ENCODE measurements at places on chromosomes 7 and 10.

DNA sequence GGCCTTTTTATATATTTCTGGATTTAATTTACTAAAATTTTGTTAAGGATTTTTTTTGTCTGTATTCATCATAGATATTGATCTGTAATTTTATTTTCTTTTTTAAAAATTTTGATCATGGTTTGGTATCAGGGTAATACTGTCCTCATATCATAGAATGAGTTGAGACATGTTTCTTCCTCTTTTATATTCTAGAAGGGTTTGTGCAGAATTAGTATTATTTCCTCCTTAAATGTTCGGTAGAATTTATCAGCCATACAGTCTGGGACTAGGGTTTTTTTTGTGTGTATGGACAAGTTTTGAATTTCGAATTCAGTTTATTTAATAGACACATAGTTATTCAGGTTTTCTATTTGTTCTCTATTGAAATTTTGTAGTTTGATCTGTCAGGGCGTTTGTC is 54.0 kb downstream of the SHOC2 start:
- no peak for DNase-seq

GRCh38 chr7:116239434-116239833 is 29.1 kb downstream of the TES start:
- DNase-seq: no peak

DNA sequence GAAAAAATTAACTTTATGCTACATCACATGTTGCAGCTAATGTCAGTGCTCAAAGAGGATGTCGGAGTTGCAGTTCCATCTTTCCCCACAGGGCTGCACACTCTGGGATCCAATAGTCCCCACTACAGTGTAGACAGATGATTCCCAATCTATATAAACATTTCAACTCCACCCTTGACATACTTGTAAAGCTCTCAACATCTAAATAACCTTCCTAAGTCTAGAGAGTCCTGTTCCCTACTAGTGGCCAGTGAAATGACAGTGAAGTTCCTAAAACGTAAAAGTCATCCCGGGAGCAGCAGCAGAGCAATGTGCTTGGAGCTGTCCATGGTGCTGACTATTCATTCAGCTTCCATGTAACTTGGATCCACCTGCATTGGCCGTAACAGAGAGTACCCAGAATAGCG is 145.1 kb downstream of the GRM8 start:
- DNase-seq: peak; percentile 41

DNA sequence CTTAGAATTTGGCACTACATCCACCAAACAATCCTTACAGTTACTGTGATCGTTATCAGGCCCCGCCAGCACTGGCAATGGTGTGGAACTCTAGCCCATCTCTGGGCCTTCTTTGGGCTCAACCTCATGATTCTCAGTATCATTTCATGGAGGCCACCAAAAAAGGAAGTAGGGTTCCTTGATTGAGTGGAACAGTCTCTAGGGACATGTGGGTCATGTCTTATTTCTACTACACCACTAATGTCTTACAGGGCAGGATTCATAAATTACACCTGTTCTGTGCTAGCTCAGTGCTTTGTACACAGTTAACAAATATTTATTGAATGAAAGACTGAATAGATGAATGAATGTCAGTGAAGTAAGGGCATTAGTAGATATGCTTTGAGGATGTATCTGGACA is 53.9 kb downstream of the AP3M1 start:
- DNase-seq: no peak

DNA sequence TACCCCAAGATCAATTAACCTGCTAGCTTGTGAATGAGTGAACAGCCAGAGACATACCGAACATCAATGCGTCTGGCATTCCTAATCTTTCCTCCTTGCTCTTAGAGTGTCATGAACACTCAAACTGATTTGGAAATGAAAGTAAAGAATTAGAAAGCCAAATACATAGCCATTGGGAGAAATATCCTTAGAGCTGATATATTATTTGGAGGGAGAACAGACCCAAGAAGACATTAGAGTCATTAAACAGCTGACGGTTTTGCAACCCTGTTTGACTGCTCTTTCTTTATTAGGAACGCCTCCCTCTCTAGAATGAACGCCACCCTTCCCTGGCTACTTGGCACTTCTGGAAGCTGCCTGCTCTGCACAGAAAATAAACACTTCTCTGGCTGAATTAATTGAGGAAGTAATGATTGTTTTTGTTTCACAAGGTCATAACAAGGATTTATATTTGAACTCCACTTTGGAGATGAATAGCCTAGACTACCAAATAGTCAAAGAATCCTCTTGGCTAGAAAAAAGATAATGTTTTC is 42.8 kb downstream of the CTTNBP2 start:
- DNase-seq: no peak

GRCh38 chr10:132065491-132066105 is at the start of gene JAKMIP3:
Gene JAKMIP3 (plus strand): TSS chr10:132065946. CDS start chr10:132104809, 38,863 bp downstream.
- no peak for DNase-seq

DNA sequence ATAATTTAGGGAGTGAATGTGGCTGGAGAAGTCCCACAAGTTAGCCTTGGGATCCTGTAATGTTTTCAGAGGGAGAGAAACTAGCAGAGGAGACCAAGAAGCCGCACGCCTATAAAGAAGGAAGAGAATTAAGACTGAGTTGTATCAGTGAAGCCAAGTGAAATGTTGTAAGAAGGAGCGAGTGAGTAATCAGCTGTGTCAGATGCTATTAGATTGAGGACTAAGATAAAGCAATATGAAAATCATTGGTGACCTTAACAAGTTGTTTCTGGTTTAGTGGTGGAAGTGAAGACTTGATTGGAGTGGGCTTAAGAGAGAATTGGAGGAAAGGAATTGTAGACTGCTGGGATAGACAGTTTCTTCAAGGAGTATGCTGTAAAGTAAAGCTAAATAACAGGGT is 8.8 kb downstream of the CCSER2 start:
- no peak for DNase-seq

GRCh38 chr7:93957767-93958166 is 36.2 kb downstream of the GNG11 start:
- no peak for DNase-seq

GRCh38 chr10:133110133-133110532 is 22.4 kb downstream of the ADGRA1 start:
- DNase-seq: no peak

GRCh38 chr10:92590623-92591549 is 2.0 kb upstream of the KIF11 start:
- peak; percentile 19 for DNase-seq

DNA sequence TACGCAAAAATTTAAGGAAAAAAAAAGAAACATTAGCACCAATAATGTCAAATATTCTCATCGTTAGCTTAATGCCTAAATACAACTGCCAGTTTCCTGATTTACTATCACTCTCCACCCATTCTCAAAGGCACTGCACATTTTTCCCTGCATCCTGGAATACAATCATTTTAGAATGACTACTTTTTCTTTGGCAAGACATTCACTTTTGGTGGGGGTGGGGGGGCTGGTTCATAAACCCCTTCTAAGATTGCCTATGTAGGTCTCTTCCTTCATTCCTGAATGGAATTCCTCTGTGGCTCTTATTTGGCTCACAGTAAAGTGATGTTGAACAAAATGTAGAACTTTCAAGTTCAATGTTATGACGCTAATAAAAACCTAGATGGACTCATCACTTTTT is 74.3 kb downstream of the RNLS start:
- no peak for DNase-seq

- no peak for DNase-seq
Observed at GRCh38 chr7:31302356-31302755, 38.2 kb downstream of the NEUROD6 start.

- no peak for DNase-seq
Observed at GRCh38 chr7:11203683-11204082, 230.0 kb downstream of the PHF14 start.

DNA sequence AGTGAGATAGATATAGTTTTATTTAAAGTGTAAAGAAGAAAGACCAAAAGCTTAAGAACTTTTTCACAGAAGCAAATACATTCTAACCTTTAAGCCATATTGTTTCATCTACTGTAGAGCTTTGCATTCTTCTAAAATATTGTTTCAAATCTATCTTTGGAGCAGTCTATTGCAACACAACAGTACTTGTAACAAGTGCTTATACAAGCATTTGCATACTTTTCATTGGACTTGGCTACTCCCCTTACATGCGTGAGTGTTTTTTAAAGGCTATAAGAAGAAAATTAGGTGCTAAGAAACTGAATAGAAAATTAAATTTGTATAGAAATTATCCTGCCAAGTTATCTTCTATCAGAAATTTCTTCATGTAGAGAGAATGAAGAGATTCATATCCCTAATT is 45.3 kb downstream of the SEMA3E start:
- no peak for DNase-seq

GRCh38 chr10:12448729-12449391 is 99.5 kb downstream of the CAMK1D start:
- peak; percentile 78 for DNase-seq
